Stimulated activated CD8-positive, alpha-beta memory T cell treated with anti-CD3 and anti-CD28 coated beads, Interleukin-2, amount 100 ng/mL, for 1 hour (primary cell): ENCODE measurements at places on chromosomes 5 and 9.

- DNase-seq: no peak
These were observed 101.5 kb upstream of the GPBP1 start for GRCh38 chr5:57072218-57072892.

- no peak for DNase-seq
These were observed 7.0 kb downstream of the LNPEP start for GRCh38 chr5:96942911-96943310.

DNA sequence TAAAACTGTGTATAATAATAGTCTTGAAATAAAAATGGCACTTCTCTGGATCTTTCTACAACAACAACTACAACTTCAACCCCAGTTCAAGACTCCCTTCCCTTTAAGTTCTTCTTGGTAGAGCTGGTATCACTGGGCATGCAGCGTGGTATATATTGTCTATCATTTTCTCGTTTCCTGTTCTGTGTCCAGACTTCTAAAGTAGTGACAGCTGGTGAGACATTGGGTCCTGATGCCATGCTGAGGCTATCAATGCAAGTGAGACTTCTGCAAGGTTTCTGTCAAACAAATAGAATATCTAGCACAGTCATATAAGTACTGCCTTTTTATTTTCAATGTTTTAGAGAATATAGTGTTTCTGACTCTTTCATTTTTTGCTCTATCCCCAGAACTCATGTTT, 123.0 kb upstream of the GRIN3A start:
- DNase-seq: no peak

DNA sequence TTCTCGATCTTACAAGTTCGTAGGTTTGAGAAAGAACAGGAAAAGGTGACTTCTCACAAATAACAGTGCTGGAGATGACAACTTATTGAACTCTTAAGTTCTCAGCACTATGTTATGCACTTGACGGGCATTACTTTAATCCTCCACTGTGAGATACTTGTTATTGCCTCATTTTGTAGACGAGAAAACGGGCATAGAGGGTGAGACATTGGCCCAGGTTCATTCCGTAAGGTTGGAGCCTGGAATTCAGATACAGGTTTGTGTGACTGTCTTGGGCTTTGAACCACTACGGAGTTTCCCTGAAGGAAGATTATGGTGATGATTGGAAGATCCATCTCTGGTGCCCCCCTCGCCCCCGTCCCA, 657 bp downstream of the MAT2B start:
- no peak for DNase-seq

DNA sequence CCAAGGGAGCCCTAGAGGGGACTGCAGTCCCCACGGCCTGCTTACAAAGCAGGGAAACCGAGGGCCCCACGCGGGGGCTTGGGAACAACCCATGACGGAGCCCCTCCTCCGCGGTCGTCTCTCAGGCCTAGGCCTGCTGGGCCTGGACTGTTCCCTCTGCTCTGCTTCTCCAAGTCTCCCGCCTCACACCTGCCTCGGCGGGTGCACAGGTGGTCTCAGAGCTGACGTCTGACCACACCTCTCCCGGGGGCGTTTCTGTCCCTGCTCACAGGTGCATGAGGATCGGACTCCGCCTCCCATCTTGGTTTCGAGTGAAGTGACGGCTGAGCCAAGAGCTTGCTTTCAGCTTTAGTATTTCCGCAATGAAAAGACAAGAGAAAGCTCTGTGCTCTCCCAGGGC, 72.1 kb downstream of the MRPL36 start:
- no peak for DNase-seq
